Left kidney (tissue), 8 donors: ENCODE measurements at places on chromosomes 5 and 9. TPM values are rescaled to one million over a fixed set of nuclear protein-coding genes. Genes with fewer than 3 reads are reported as not detected.

DNA sequence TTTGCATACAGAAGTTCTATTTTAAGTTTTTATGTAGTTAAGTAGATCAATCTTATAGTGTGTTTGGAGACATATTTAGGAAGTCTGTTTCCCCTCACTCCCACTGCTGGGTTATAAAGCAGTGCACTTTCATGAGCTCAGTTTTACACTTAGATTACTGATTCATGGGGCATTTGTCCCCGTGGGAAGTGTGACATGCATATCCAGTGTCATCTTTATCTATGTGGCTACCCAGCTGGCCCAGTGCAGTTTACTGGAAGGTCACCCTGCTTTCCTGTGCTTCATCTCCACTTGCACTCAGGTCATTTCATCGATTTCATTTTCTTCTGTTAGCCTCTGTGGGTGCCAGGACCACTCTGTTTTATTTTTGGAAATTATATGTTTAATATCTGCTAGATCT, 49.1 kb downstream of the ADCY2 start:
- no peak for DNase-seq

DNA sequence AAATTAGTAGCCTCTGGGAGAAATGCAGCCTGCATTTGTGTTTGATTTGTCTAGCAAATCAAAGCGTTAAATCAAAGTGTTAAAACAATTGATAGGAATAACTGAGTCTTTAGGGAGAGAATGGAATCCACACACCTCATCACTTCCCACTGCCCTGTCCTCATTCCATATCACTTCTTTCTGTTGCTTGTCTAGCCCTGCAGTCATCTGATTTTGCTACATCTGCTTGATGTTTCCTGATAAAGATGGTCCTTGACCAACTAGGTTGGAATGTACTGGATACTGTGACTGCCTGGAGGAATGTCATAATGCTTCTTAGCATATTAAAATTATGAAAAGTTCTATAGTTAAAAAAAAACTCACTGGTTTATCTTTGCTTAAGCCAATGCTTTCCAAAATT, 119.9 kb downstream of the DOCK2 start:
- DNase-seq: no peak

DNA sequence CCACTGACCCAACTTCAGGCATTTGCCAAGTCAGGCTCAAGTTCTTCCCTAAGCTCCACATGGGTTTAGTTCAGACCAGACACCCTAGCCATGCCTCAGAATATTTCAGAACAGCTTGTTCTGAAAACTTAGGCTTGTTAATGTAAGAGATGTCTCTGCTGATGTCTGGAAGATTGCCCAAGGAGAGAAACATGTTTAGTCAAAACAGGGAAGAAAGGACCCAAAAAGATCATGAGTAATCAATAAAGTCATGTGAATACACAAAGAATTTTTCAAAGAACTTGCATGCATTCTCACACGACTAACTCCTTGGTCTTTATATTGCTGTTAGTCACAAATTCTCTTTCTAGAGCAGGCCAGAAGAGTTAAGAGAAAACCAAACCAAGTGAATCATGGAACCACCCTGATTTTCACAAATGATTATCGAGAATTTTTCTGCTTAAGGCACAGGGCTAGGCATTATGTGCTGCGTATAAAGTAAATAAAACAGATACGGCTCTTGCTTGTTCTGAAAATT, 158.1 kb upstream of the HMHB1 start:
- DNase-seq: no peak

- no peak for DNase-seq
These were observed 132.3 kb upstream of the CDH12 start for GRCh38 chr5:22985446-22985845.

GRCh38 chr9:33139421-33140228, 27.5 kb downstream of the B4GALT1 start:
- DNase-seq: no peak

DNA sequence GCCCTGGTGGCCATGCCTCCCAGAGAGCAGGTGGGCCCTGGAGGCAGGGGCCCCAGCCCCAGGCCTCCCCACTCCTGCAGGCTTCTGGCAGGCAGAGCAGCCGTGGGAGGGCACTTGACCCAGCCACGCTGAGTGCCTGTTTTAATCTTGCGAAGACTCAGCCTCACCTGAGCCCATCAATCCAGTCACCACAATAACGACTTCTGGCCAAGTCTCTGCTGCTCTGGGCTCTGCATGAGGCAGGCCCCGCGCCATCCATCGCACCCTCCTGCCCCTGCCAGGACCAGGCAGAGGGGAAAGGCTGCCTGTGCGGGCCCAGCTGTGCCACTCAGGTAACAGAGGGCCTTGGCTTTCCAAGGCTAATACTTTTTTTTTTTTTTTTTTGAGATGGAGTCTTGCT, 32.8 kb downstream of the RASGEF1C start:
- DNase-seq: no peak

DNA sequence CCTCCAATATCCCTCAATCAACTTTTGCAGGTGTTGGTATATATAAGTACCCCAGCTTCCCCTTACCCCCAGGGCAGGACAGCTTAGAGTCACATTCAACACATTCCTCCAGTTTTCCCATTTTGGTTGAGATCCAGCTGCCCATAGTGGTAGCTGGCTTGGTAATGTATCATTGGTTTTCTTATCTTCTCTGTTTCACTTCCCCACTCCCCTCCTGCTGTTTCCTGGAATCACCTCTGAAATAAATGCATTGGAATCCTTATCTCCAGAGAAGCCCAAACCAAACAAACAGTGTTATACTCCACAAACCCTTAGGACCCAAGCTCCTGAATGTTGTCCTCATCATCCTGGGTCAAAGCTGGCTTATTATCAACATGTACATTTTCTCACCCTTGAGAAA, 184.8 kb downstream of the TMEM38B start:
- no peak for DNase-seq

DNA sequence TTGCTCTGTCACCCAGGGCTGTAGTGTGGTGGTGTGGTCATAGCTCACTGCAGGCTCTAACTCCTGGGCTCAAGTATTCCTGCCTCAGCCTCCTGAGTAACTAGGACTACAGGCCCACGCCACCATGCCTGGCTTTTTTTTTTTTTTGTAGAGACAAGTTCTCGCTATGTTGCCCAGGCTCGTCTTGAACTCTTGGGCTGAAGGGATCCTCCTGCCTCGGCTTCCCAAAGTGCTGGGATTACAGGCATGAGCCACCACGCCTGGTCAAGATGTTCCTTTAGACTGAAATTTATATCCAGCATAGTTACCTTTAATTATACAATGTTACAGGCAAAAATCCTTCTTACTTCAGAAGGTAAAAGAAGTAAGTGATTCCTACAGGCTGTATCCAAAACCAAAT, 1.6 kb upstream of the DNAJC21 start:
- no peak for DNase-seq

DNA sequence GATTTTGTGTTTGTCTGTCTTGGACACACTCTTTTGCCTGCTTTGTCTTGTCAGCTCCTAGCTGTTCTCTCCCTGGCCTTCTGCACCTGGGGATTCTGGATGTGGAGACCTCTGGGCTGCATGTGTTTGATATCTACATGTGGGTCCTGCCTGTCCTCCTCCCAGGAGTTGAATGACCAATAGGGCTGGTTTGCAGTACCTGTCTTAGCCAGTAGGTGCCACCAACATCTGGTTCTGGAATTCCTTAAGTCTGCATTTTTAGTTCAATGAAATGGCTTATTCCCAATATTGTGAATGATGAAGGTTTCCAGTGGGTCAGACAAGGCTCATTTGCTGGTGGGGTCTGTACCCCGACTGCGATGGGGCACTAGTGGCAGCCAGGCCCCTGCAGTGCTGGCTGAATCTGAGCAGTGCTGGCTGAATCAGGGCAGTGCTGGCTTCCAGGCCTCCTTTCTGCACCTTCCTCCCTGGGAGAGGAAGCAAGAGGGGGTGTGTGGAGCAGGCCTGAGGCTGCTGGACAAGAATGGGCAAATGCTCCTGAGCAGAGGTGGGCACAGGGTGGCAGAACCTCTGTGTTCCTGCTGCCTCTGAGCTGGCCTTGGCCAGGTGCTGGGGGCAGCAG, 73.3 kb downstream of the RXRA start:
- no peak for DNase-seq

- peak; percentile 84 for DNase-seq
These were observed at the start of gene IRX2 for GRCh38 chr5:2751592-2752021. Gene IRX2, minus strand, starts transcription at chr5:2751677. Its CDS starts 264 bp downstream, at chr5:2751413.

DNA sequence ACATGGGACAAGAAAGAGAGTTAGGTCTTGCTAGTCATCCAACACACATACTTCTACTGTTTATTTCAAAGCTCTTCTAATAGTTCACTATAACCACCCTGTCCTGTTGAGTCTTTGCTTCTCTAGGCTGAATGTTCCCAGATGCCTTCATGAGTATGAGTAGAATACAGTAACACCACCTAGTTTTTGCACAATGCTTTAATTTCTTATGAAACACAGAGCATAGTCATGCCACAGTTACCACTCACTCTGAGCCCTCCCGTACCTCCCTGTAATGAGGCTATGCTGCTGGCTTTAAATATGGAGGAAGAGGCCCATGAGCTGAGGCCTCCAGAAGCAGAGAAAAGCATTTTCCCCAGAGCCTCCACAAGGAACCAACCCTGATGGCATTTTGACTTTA, 75.0 kb upstream of the SLC1A3 start:
- DNase-seq: no peak

DNA sequence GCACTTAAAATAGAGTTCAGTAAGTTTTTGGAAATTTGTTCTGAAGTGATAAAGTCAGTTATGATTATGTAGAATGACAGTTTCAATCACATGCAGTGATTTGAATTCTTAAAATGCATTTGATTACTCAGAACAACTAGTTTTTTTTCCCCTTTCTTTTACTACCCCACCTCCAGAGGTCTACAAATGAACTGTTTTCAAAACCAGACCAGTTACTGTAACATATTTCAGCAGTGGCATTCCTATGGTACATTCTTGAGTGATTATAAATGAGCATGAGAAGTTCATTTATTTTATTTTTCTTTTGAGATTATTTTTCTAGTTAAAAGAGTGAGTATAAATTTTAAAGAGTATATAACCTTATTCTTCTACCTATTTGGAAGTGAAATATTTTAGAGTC, 71.6 kb downstream of the NNT start:
- no peak for DNase-seq

DNA sequence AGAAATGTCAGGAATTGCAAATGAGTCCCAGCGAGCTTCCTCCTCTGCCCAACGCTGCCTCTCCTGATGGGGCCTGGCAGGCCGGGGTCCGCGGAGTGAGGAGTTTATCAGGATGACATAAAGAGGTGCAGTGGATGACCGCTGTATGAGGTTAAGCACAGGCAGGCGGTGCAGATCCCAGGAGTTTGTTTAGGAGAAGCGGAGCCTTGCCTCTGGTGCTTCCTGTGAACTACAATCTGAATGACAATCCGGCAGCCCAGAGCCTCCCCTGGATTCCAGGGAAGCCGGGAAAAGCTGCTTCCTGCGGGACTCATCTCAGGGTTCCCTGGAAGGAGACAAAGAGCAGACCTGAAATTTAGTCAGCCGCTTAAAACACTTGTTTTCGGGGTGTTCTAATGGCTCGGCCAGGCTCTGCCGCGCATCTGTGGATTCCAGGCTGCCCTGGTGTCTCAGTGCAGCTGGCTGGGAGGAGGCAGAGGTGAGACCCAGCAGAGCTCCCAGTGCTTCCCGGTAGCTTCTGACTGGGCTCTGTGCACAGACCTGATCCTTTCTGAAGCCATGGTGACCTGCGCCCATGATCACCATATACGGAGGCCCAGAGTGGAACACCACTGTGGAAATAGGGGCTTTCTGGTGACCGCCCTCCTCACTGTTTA, 69.8 kb upstream of the IRX4 start:
- no peak for DNase-seq

DNA sequence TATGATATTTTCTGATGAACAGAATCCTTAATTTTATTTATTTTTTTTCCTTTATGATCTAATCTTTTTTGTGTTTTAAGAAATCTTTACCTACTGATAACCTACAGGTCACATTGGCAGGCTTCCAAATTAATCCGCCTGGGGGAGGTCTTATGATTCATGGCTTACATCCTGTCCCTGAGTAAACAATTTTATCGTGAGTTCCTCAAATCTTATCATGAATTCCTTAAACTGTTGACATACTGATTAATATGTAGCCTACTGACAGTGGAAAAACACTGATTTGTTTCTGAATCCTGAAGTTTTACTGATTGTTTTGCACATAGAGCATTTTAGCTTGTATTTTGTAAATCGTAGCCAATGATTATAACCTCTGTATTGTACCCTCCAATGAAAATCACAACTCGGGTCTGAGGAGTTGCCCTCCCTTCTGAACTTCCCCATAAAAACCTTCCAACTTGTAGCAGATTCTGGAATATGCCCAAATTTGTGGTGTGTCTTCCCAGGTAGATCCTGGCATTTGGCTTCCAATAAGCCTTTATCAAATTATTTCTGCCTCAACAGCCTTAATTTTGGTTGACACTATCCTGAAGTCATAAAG, 105.6 kb downstream of the VCAN start:
- DNase-seq: no peak

DNA sequence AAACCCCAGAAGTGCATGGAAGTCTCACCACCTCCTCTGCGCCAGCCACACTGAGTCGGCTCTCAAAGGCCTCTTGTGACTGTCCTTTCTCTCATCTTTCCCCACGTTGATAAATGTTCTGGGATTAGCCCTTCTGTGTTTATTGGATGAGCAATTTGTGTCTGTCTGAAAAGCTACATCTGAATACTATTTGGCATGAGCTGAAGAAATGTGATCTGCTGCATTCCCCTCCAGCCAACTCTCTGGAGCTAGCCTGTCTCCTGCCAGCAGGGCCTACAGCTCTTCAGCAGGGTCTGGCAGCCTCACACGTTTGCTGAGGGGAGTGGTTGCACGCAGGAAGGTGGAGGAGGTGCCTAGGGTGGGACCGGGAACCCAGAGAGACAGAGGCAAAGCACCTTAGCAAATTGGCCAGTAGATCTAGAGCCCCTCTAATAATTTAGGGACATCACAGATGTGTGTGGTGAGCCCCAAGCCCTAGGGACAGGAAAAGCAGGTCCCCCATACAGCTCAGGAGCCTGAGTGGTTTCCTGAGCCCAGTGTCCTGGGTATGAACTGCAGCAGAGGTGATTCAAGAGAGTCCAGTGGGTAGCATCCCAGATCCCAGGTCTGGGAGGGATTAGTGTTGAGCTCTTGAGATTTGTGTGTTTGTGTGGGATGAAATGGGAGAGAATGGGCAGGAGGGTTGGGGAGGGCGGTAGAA, 20.5 kb upstream of the B4GALT1 start:
- no peak for DNase-seq

DNA sequence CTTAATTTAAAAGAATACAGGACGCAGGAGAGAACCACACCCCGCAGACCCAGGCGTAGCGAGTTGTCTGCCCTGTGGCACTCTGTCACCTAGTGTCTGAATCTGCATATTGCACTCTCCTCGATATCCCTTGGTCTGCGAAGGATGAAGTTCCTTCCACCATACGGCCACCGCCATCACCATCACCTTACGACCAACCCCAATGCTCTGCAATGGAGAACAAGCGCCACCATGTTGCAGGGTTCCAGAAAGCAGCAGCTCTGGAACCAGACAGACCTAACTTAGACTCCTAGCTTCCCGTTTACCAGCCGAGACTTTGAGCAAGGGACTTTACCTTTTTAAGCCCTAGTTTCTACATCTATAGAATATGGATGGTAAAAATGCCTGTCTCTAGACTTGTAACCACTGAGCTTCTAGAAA, 77.4 kb upstream of the DMRT1 start:
- peak; percentile 50 for DNase-seq

The STARD4 gene
- 25.7 TPM for polyA plus RNA-seq

The OR1J2 gene
- polyA plus RNA-seq: not detected

The PCDHAC1 gene
- polyA plus RNA-seq: 0.13 TPM

The CLPTM1L gene
- polyA plus RNA-seq: 140 TPM

The SMIM33 gene
- 0.05 TPM for polyA plus RNA-seq

The SLC6A19 gene
- polyA plus RNA-seq: 67.4 TPM

The PCDHB11 gene
- polyA plus RNA-seq: 4.4 TPM

The C7 gene
- polyA plus RNA-seq: 148 TPM

The WDR41 gene
- polyA plus RNA-seq: 65.1 TPM

The TAF11L5 gene
- not detected for polyA plus RNA-seq
